Stimulated activated CD4-positive, alpha-beta T cell treated with anti-CD3 and anti-CD28 coated beads, Interleukin-12 subunit alpha, Interleukin-12 subunit beta, amount 100 ng/mL, for 48 hours (primary cell): ENCODE measurements at places on chromosomes 6 and 20.

- no peak for DNase-seq
Observed at GRCh38 chr6:152270301-152270925, 366.7 kb downstream of the SYNE1 start.

DNA sequence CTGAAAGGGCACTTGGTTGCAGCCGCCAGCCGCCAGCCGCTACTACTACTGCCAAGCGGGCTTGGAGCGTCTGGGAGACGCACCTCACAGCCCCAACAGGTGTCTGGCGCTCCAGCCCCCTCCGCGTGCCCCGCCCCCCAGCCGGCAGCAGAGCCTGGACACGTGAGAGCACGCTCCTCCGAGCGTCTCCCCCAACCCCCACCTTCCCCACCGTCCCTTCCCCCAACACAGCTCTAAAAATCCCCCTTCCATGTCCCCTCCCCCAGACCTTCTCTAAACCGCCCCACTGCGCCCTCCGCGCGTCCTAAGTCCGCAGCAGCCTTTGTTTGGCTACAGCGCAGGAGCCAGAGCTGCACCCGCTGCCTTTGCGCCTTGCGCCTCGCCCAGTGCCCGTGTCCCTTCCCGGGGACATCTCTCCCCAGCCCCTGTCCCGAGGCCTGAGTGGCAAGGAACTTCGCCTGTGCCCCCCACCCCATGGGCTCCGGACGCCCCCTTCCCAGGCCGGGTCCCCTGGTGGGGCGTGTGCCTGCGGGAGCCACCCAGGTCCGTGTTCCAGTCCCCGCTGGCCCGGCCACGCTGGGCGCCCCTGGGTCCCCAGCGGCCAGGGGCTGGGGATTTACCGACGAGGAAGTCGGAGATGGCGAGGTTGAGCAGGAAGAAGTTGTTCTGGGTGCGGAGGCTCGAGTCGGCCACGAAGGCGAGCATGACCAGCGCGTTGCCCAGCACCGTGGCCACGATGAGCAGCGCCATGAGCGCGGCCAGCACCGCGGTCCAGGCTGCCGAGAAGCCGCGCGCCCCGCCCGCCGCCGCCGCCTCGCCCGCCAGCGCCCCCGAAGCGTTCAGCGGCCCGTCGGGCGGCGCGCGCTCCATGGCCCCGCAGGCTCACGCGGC lies 732 bp downstream of the HRH3 start:
- DNase-seq = no peak

DNA sequence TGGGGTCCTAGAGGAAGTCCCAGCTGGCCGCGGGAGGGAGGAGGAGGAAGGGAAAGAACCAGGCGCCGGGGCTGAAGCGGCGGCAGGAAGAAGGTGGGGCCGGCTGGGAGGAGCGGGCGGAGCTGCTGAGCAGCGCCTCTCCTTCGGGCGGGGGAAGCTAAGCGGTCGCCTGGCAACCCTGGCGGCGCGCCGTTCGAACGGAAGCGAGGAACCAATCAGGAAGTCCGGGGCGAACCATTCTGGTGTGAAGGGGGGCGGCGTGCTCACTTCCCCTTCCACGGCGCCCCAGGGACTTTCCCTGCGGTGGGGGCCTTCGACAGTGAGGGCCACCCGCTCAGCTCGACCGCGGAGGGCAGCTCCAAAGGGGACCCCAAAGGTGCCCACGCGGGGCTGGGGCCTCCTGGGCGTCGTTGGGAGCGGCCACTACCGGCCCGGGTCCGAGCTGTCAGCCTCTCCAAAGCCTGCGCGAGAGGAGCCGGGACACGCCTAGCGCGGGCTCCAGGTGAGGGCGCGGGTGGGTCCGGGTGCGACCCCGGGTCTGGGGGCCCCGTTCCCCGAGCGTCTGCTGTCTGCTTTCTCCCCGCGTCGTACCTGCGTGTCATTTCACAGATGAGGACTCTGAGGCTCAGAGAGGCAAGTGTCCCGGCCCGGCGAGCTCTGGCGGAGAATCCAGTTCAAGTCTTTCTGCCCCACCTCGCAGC lies at the start of gene FAM110A:
Gene FAM110A (plus strand): TSS at position 266 of the 701 bp plus-strand sequence. CDS start 11,090 bp downstream, outside the sequence.
- peak; percentile 88 for DNase-seq

- no peak for DNase-seq
Observed at GRCh38 chr6:117956386-117956785, 49.3 kb downstream of the SLC35F1 start.

DNA sequence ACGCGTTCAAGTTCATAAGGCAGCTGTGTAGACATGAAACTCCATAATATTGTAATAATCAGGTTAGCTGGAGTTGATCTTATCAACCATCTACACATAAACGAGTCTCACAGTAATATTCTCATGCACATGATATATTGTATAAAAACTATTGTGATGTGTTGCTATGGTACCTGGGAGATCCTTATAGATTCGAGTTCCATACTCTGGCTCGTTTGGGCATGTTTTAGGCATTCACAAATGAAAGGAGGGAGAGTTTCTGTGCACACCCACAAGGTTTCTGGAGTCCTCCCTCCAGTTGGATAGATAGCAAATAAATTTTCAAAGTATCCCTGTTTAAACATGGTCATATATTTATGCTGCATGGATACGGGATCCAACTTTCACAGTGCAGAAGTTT lies 567.5 kb upstream of the SLC35B3 start:
- DNase-seq = no peak

DNA sequence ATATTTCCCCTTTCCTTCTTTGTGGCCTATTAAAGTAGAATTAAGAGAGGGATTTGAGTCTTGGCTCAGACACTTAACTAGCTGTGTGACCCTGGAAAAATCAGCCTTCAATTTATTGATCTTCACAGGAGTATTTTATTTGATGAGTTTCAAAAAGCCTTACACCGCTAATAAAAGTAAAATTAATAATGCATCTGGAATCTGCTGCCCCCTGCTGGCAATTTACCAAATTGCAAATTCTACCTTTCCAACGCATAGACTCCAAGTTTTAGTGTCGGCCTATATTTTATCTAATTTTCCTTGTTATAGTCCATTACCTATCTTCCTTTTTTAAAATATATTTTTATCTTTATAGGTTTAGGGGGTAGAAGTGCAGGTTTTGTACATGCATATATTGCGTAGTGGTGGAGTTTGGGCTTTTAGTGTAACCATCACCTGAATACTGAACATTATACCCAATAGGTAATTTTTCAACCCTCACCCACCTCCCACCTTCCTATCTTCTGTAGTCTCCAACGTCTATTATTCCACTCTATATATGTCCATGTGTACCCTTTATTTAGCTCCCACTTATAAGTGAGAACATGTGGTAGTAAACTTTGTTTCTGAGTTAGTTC lies 46.3 kb downstream of the GOPC start:
- DNase-seq = peak; percentile 41

- no peak for DNase-seq
Observed at GRCh38 chr6:112287577-112288225, 33.3 kb upstream of the LAMA4 start.

DNA sequence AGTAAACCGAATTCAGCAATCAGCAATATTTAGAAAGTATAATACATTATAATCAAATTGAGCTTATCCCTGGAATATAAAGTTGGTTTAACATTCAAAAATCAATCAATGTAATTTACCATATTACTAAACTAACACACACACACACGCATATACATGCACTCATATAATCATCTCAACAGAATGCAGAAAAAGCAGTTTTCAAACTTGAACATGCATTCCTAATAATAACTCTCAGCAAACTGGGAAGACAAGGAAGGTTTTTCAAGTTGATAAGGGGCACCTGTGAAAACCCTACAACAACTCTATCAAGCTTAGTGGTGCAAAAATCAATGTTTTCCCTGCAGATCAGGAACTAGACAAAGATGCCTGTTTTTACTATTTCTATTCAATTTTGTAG lies 4.7 kb downstream of the SIRPB2 start:
- no peak for DNase-seq

GRCh38 chr6:42406306-42407280 lies 45.1 kb downstream of the TRERF1 start:
- no peak for DNase-seq
